Islet precursor cell (in vitro differentiated cells): ENCODE measurements at places on chromosomes 7 and 10.

DNA sequence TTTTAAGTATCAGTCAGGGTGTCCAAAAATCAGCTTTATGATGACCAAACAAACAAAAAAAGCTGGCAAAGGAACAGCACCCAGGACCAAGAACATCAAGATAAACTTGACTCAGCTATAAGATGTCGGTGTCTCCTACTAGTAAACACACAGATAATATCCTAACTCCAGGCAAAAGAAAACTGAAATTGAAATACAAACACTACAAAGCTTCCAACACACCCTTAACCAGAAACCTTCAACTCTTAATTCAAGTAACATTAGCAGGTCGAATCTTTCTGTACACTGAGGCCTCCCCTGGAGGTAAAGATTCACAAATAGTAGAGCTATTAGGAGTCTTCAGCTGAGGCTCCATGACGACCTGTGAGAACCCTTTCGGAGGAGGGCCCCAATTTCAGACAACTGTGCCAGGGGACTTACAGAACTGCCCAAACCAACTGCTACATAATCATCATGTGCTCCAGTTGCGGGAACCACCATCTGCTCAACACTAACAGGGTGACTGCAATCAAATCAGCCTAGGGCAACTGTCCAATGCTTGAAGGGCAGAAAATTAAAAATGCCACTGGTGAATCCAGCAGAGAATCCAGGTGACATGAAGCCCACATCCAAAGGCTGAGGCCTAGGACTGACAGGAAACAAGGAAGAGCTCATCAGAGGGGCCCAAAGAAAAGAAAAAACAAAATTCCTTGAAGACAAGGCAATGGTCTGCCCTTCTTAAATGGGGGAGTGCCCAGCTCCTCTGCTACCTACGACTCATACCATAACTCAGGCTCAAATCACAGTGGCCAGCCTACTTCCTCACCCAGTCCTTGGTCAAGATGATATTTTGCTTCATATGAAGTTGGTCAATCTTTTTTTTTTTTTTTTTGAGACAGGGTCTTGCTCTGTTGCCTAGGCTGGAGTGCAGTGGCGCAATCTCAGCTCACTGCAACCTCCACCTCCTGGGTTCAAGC lies 20.0 kb downstream of the XPNPEP1 start:
- DNase-seq: no peak

DNA sequence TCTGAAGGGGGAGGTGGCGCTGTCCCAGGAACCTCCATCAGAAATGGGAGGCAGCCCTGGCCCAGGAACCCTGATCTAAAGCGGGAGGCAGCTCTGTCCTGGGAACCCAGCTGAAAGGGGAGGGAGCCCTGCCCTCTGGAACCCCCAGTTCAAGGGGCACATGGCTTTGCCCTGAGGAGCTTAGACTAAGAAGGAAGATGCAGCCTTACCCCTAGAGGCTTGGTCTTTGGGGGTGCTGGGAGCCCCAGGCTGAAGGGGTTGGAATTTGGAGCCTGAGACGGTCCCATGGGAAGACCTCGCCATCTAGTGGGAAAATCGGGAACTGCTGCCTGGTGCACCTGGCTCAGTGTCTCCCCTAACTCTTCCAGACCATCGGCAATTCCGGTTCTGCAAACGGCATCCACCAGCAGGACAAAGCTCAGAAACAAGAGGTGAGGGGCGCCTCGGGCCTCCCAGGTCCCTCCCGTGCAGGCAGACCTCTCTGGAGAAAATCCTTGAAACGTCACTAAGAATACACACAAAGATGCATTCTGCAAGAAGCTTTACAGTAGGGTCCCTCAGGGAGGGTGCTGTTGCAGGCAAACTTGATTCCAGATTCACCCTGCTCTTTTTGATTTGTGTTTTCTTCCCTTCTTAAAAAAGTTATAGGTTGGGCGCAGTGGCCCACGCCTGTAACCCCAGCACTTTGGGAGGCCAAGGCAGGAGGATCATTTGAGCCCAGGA lies 52.4 kb upstream of the GTF2IRD1 start:
- DNase-seq: peak; percentile 75

DNA sequence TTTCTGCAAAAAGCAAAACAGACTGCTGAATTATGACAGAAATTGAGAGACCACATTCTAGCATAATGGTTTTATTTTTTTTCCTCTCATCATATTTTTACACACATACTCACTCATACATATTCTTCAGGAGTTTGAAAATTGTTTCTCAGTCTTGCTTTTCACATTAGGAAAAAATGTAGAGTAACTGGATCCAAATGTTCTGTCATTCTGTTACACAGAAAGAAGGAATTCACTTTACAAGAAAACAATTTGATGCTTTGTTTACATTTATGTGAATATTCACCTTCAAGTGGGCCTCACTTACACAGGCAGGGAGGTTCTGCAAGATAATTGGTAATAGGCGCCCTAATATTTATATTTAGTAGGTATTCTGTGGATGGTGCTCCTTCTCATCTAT lies 82.0 kb downstream of the ARL4A start:
- DNase-seq: no peak

GRCh38 chr7:12130609-12131008 lies 80.5 kb upstream of the TMEM106B start:
- no peak for DNase-seq

DNA sequence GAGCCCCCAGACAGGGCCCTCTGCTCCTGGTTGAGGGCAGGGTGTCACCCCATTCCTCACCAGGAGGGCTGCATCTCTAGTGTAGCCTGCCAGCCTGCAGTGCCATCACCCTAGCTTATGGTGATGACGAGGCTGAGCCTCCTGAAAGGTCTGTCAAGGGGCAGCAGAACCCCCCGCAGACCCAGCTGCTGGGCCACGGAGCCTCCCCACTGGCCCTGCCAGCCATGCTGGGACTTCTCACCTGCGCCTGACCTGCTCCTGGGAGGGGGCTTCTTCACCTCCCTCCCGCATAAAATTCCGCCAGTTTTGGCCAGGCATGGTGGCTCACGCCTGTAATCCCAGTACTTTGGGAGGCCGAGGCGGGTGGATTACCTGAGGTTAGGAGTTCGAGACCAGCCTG lies 40.4 kb upstream of the RASGEF1A start:
- DNase-seq: no peak
